SJSA1 (cell line): ENCODE measurements at places on chromosomes 3 and 15. TPM values are rescaled to one million over a fixed set of nuclear protein-coding genes. Genes with fewer than 3 reads are reported as not detected.

- no peak for DNase-seq
Measured at GRCh38 chr3:197466586-197467399, 89.0 kb downstream of the BDH1 start.

DNA sequence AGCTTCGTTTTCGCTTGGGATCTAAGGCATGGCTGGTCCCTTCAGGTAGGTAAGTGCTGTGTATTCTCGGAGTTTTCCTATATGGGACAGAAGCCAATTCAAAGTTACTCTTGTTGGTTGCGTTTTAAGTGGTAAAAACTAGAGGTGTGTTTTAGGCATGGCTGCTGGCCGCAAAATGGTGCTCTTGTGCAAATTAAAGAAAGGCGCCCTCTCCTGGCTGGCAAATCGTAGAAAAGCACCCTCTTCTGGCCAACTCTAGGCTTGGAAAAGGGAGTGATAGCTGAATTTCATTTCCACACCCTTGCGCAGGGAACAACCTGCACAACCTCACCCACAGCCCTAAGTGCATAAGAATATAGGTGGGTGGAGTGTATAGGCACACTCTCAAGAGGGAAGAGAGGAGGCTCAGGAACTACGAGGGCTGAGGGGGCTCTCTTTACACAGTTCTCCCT lies 23.5 kb downstream of the DRD3 start:
- DNase-seq = no peak

The ALPK3 gene
- 0.03 TPM in 1 of 2 replicates, not detected in the other for total RNA-seq

The QRICH1 gene
- total RNA-seq = 37.8 and 77.3 TPM in 2 replicates

DNA sequence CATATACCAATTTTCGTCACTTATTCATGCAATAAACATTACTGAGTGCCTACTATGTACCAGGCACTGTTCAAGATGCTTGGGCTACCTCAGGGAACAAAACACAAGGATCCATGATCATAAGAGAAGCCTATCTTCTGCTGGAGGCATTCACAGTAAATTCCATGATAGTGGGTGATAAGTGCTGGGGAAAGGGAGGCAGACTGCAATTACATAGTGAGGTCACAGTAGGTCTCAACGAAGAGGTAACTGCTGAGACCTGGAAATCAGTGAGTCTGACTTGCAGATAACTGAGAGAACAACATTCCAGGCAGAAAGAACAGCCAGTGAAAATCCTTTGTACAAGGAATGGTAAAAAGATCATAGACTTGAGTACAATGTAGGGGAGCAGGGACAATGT lies 33.6 kb downstream of the RAF1 start:
- no peak for DNase-seq

DNA sequence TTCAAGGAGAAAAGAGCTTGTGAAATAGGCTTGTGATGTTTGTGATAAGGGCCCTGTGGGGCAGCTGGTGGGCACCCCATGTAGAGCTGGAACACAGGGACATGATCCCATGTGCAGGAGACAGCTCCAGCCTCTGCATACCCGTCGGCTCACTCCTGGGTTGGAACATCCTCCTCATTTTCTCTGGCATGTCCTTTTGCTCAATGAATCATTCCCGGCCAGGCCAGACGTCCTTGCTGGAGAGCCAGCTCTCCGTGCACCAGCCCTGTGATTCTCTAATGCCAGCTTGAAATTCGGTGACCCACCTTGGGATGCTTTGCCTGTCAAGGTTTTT lies 77.3 kb downstream of the SMAD3 start:
- DNase-seq = no peak
